Caco-2 (cell line): ENCODE measurements at places on chromosomes 6 and 20.

GRCh38 chr6:37369321-37370201 lies 15.8 kb downstream of the RNF8 start:
- H3K4me3 ChIP-seq = no peak overlapping the region
- H3K4me1 ChIP-seq = no peaks in the 10 kb centered on the region
- no peak overlapping the region for H3K27ac ChIP-seq
- no peaks in the 10 kb centered on the region for H3K27me3 ChIP-seq
- no peak for DNase-seq
- peaks cover 2% of the 10 kb centered on the region; the same call in 1 of the 2 replicates for H3K36me3 ChIP-seq

- H3K4me3 ChIP-seq = no peak overlapping the region
- H3K27me3 ChIP-seq = no peaks in the 10 kb centered on the region
- no peaks in the 10 kb centered on the region for H3K36me3 ChIP-seq
- no peak for DNase-seq
- no peaks in the 10 kb centered on the region for H3K4me1 ChIP-seq
These were observed 9.1 kb downstream of the VTA1 start for GRCh38 chr6:142155895-142156757.

DNA sequence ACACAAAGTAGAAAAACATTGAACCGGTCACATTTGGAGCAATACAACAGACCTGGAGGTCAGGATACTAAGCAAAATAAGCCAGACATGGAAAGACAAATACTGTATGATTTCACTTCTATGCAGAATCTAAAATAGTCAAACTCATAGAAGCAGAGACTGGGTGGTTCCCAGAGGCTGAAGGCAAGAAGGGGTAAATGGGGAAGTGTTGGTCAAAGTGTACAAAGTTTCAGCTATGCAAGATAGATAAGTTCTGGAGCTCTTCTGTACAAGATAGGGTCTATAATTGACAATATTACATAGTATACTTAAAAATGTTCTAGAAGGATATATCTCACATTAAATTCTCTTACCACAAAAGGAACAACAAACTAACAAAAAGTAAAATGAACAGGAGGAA lies 70.3 kb downstream of the TMEM244 start:
- no peaks in the 10 kb centered on the region for H3K27me3 ChIP-seq
- H3K4me3 ChIP-seq = no peak overlapping the region
- no peak overlapping the region for H3K27ac ChIP-seq
- no peaks in the 10 kb centered on the region for H3K36me3 ChIP-seq

DNA sequence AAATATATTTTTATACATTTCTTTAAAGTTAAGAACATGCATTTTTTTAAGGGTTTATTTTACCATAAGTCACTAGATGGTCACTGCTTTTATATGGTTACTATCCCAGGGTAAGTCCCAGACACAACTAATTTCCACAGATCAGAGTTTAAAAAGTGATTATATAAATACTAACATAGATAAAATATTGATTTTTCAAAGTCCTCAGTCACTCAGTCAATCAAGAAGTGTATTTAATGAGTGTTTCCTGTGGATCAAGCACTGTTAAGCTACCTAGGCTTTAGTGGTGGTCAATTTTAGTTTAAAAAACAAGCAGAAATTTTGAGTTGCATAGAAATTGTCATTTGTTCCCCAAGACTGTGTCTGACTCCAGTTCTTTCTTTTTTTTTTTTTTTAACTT lies 399.5 kb upstream of the SYNCRIP start:
- no peaks in the 10 kb centered on the region for H3K36me3 ChIP-seq
- H3K27ac ChIP-seq = no peak overlapping the region
- H3K4me1 ChIP-seq = no peaks in the 10 kb centered on the region
- no peak overlapping the region for H3K4me3 ChIP-seq

DNA sequence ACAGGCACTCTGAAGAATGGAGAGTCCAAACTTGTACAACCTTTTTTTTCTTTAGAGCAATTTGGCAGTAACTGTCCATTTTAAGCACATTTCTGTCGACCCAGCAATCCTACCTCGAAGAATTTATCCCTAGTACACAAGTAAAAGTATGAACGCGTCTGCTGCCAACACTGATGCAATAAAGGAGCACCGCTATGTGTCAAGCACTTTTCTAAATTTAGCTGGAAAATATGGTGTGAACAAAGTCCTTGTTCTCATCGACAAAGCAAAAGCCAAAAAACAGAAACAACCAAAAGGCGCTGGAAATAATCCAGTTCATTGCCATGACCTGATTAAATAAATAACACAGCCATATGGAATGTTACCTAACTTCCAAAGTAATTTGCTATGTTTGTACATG lies 1.1 kb downstream of the DPM1 start:
- no peak for DNase-seq
- peak overlapping the region; percentile 91 for H3K4me3 ChIP-seq
- H3K36me3 ChIP-seq = peaks cover 1% of the 10 kb centered on the region; the same call in 1 of the 2 replicates
- no peaks in the 10 kb centered on the region for H3K27me3 ChIP-seq
- H3K27ac ChIP-seq = peak overlapping the region; percentile 97
- H3K4me1 ChIP-seq = peaks cover 16% of the 10 kb centered on the region

DNA sequence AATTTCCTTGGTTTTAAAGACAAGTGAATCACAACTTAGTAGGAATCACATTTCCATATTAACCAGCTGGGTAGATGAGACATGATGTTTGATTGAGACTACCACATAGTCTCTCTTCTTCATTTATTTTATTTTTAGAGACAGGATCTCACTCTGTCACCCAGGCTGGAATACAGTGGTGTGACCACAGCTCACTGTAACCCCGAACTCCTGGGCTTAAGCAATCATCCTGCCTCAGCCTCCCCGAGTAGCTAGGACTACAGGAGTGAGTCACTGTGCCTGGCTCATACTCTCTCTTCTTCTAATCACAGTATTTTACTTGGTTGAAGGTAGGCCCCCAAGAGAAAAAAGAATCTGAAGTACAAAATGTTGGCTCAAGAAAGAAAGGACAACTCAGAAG lies 80.2 kb upstream of the ASF1A start:
- H3K27ac ChIP-seq = no peak overlapping the region
- H3K4me3 ChIP-seq = no peak overlapping the region
- H3K27me3 ChIP-seq = no peaks in the 10 kb centered on the region
- H3K4me1 ChIP-seq = no peaks in the 10 kb centered on the region
- no peak for DNase-seq

DNA sequence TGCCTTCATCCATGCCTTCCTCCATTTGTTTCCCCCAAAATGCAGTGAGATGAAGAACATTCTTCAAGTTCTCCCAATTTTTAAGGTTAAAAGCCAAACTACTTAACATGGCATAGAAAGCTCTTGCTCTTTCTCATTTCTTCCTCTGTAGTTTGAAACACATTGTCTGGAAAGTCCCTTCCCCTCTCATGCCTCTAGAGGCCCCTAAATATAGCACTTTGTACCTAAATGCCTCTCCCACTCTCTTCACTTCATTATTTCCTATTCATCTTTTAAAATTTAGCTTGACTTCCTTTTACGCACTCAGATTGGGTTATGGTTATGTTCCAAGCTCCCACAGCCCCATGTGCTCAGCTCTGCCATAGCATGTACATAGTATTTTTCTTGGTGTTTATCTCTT lies 389.3 kb downstream of the HDGFL1 start:
- no peaks in the 10 kb centered on the region for H3K36me3 ChIP-seq
- H3K27ac ChIP-seq = peak overlapping the region; percentile 77
- H3K4me1 ChIP-seq = peaks cover 29% of the 10 kb centered on the region
- H3K27me3 ChIP-seq = no peaks in the 10 kb centered on the region

GRCh38 chr6:37126961-37127616 lies 42.9 kb upstream of the PIM1 start:
- H3K27ac ChIP-seq = peak overlapping the region; percentile 97
- H3K4me1 ChIP-seq = peaks cover 65% of the 10 kb centered on the region
- H3K4me3 ChIP-seq = no peak overlapping the region
- no peak for DNase-seq

DNA sequence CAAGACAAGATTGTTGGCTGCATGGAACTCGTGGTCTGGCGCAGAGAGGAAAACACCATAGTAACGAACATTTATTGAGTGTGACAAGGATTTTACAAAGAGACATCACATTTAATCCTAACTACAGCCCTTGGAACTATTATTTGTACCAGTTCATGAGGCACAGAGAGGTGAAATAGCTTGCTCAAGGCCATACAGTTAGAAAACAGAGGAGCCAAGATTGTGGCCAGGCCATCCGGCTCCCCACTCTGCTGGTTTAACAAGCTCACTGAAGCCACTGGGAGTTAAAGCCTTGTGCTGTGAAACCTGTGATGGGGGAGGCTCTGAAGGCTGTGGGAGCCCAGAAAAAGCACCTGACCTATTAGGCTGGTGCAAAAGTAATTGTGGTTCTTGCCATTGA lies 74.9 kb upstream of the ZNFX1 start:
- no peaks in the 10 kb centered on the region for H3K4me1 ChIP-seq
- no peak overlapping the region for H3K27ac ChIP-seq
- no peaks in the 10 kb centered on the region for H3K36me3 ChIP-seq
- H3K27me3 ChIP-seq = peaks cover 1% of the 10 kb centered on the region

DNA sequence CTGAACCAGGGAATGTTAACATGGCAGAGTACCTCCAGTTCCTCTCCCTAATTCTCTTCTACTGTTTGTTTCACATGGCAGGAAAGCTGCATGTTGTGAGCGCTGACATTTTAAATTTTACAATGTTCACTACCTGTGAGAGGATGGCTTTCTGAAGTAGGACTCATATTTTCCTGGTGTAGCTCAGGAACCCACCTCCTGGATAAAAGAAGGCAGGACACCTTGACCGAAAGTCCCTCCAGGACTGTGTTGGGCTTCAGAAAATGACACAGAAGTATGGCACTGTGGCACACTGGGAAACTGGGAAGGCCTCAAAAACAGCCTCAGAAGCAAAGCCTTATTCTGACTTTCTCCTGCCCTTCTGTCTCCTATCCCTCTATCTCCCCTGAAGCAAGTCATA lies 33.3 kb downstream of the PTPRK start:
- peak; percentile 32 for DNase-seq
- H3K4me3 ChIP-seq = no peak overlapping the region
- peak overlapping the region; percentile 70 for H3K27ac ChIP-seq
- H3K36me3 ChIP-seq = no peaks in the 10 kb centered on the region
- H3K27me3 ChIP-seq = no peaks in the 10 kb centered on the region

- no peaks in the 10 kb centered on the region for H3K27me3 ChIP-seq
- peaks cover 23% of the 10 kb centered on the region for H3K4me1 ChIP-seq
- no peak overlapping the region for H3K4me3 ChIP-seq
- peak; percentile 40 for DNase-seq
These were observed 67.9 kb downstream of the CDYL start for GRCh38 chr6:4844108-4844507.

- H3K4me1 ChIP-seq = no peaks in the 10 kb centered on the region
- H3K4me3 ChIP-seq = no peak overlapping the region
- DNase-seq = peak; percentile 39
- no peak overlapping the region for H3K27ac ChIP-seq
- H3K36me3 ChIP-seq = no peaks in the 10 kb centered on the region
- no peaks in the 10 kb centered on the region for H3K27me3 ChIP-seq
These were observed 32.7 kb downstream of the PLN start for GRCh38 chr6:118580585-118581419.

- no peak overlapping the region for H3K27ac ChIP-seq
- no peaks in the 10 kb centered on the region for H3K36me3 ChIP-seq
These were observed 197.2 kb upstream of the THEMIS start for GRCh38 chr6:128098000-128098581.

DNA sequence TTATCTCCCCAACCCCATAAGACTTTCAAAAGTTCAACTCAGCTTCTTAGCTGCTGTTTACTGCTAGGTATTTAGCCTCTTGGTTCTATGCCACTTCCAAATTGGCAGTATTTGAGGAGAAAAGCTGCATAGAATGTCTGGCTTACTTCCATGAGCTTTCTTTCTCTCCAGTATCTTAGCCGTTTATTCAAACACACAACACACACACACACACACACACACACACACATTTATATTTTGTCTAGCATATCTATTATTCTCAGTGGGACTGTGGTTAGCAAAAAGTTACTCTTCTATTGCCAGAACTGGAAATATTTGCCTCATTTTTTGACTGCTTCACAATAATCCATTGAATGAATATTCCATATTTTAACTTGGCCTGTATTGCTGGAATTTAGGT lies 634.2 kb upstream of the IMPG1 start:
- DNase-seq = no peak
- no peaks in the 10 kb centered on the region for H3K4me1 ChIP-seq
- no peak overlapping the region for H3K4me3 ChIP-seq
- H3K27ac ChIP-seq = no peak overlapping the region

DNA sequence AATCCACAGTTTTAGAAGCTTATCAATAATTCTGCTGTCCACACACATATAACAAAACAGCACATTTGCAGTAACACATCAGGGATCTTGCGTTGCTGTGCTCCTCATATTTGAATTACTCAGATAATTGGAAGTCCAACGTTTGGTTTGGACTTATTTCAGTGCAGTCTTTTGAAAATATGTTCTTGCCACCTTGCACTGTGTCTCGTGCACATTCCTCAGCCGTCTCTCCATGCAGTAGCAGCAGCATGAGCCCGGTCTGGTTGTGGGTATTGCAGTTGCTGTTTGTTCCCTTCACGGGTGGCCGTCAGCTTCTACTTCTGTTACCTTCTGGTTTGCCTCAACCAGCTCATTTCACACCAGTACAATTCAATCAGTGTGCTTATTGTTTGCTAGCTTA lies 215.5 kb downstream of the SLC24A3 start:
- no peaks in the 10 kb centered on the region for H3K36me3 ChIP-seq
- peaks cover 16% of the 10 kb centered on the region for H3K4me1 ChIP-seq
- no peak overlapping the region for H3K27ac ChIP-seq
- no peak overlapping the region for H3K4me3 ChIP-seq
- no peak for DNase-seq
- H3K27me3 ChIP-seq = no peaks in the 10 kb centered on the region

- DNase-seq = no peak
- no peak overlapping the region for H3K27ac ChIP-seq
- H3K27me3 ChIP-seq = no peaks in the 10 kb centered on the region
- H3K4me1 ChIP-seq = peaks cover 10% of the 10 kb centered on the region; the same call in 1 of the 2 replicates
- H3K4me3 ChIP-seq = no peak overlapping the region
These were observed 38.1 kb upstream of the THBS2 start for GRCh38 chr6:169291646-169292337.

DNA sequence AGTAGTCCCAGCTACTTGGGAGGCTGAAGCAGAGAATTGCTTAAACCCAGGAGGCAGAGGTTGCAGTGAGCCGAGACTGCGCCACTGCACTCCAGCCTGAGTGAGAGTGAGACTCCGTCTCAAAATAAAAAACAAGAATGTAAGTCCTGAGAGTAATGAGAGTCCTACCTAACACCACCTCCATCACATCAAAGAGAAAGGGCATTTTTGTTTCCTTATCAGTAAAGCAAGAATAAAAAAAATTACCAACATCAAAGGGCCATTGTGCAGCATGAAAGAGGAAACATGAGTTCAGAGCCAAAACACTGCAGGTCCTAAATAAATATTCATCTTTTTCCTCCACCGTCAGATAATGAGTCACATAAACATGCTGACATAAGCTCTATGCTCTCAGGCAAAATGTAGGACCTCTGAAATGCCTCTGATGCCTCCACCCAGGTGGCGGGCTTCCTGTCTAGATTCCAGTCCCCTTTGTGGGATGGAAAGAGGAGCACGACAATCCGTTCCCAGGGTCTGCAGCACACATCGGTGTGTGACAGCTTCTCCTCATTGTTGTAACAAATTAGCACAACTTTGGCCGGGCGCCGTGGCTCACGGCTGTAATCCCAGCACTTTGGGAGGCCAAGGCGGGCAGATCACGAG lies 7.2 kb downstream of the ATP9A start:
- H3K4me1 ChIP-seq = peaks cover 52% of the 10 kb centered on the region
- H3K27me3 ChIP-seq = no peaks in the 10 kb centered on the region
- no peak overlapping the region for H3K4me3 ChIP-seq
- peak overlapping the region; percentile 89 for H3K27ac ChIP-seq
- H3K36me3 ChIP-seq = peaks cover 3% of the 10 kb centered on the region

- no peaks in the 10 kb centered on the region for H3K27me3 ChIP-seq
- 0 out of 2 replicates have a peak, but pooled peaks cover 7% of the 10 kb centered on the region for H3K4me1 ChIP-seq
- no peak overlapping the region for H3K4me3 ChIP-seq
- no peak for DNase-seq
- H3K36me3 ChIP-seq = no peaks in the 10 kb centered on the region
These were observed 228.5 kb downstream of the DLL1 start for GRCh38 chr6:170062209-170062914.
